H9 (cell line): ENCODE measurements at places on chromosomes 2 and 18. TPM values are rescaled to one million over a fixed set of nuclear protein-coding genes. Genes with fewer than 3 reads are reported as not detected.

Gene GALR1
- total RNA-seq: 0.02 and 0.07 TPM in 2 replicates

DNA sequence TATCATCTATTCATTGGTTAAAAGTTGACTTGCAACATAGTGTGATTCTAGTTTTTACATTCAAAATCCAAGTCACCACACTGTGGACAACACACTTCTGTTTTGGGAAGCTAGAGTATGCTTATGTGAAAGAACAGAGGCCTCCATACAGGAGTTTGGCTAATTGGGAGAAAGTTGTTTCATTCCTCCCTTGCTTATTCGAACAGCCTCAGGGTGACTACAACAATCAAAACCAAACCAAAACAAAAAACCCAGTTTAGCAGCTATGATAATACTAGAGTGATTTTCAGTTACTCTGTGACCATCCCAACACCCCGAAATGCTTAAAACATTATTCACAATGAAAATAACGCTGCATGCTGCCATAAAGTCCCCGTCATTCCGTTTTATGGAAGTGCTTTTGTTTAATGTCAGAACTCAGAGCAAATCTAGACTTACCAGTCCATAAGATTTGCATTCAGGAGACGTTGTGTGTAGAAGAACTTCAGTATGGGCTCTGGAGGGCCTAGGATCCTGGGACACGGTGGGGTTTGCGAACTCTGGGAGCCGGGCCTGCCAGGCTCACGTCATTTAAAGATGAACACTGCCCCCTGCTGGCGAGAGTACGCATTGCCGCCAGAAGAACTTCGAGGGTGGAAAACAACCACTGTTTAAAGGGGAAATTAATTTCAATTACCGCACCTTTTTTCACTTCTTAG is 111.4 kb downstream of the FTCDNL1 start:
- DNase-seq: peak; percentile 80

- DNase-seq: no peak
These were observed 287.4 kb upstream of the EPAS1 start for GRCh38 chr2:46009772-46010171.

GRCh38 chr2:30184035-30184434 is 37.2 kb downstream of the YPEL5 start:
- DNase-seq: no peak

Gene ESPNL
- total RNA-seq: 0.17 and 0.37 TPM in 2 replicates

DNA sequence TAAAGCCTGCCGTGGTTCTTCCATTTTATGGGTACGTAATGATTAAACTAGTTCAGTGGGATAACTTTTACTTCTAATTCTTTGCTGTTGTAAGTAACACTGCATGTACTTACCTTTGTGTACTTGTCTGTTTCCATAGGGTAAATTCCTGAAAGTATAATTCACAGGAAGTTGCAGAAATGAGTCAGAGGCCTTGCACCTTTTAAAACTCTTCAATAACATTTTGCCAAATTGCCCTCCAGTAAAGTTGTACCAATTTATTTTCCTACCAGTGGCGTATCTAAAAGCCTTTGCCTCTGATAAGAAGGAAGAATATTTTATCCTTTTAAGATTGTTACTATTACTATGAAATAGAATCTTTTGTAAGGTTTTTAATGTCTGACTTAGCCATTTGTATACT is 65.1 kb downstream of the CAB39 start:
- DNase-seq: no peak

- DNase-seq: no peak
These were observed 148.4 kb upstream of the KCTD1 start for GRCh38 chr18:26696786-26697185.

DNA sequence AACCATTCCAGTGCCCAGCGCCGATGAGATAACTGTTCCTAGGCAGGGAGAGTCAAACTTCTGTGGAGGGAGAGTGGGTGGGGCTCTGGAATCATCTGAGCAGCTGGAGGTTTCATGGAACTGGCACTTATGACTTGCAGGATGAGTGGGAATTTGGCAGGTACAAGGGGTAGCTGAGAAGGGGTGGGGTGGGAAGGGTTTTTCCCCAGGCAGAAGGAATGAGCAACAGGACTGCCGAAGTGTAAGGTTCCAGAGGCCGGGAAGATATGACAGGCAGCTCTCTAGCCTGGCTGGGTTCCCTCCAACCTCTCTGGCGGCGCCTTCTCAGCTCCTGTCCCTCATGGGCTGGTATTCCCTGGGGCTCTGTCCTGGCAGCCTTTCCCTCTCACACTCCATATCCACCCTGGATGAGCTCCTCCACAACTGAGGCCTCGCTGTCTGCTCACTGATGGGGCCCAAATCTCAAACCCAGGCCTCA is 2.5 kb upstream of the TET3 start:
- DNase-seq: no peak

DNA sequence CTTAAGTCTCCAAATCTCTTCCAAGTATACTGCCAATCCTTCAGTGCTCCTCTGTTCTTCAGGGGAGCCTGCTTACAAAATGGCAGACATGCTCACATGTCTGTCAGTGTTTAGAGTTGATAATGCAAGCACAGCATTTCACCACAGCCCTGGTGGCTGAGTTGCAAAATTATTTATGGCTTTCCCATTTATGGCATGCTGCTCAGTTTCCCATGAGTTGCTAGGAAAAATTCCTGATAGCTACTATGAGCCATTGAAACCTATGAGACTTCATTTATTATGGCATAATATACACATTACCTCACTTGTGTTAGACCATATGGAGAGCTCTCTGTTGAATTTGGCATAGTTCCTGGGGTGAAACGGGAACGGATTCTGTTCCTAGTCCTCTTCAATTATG is 448.7 kb upstream of the TCF4 start:
- no peak for DNase-seq

GRCh38 chr2:230640540-230641011 is 72.1 kb upstream of the CAB39 start:
- DNase-seq: no peak
